ENCODE measurements at places on chromosomes 7 and 10.

- no peak for DNase-seq
Observed at GRCh38 chr7:96189129-96189820, 132.6 kb downstream of the SLC25A13 start.

DNA sequence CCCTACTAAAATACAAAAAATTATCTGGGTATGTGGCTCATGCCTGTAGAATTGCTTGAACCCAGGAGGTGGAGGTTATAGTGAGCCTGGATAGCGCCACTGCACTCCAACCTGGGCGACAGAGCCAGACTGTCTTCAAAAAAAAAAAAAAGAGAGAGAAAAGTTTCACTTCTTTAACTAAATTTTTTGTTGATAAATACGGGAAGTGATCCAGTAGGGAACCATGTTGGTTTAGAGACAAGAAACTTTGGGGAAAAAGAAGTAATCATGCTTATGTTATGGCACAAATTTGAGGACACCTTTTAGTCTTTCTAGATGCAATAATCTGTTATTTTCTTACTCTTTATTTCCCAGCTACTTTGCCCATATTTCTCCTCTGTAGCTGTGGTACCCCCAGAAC lies 309.7 kb downstream of the TYW1 start:
- DNase-seq: no peak

- DNase-seq: no peak
Observed at GRCh38 chr10:4678023-4678950, 147.7 kb upstream of the AKR1E2 start.

DNA sequence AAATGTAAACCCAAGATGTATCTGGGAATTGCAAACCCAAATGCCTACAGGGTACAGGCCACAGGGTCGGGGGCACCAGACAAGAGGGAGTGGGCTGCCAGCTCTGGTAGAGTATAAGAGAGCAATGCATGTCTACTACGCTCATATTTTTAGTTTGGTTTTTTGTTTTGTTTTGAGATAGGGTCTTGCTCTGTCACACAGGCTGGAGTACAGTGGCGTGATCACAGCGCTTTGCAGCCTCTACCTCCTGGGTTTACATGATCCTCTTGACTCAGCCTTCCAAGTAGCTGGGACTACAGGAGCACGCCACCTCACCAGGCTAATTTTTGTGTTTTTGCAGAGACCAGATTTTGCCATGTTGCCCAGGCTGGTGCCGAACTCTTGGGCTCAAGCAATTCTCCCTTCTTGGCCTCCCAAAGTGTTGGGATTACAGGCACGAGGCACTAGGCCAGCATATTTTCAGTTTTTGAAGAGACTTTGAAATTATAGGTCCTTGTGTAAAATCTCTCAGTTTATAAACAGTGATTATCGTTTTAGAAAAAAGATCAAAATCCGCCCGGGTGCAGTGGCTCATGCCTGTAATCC lies 11.1 kb upstream of the IL15RA start:
- peak; percentile 77 for DNase-seq

GRCh38 chr7:91710881-91711280 lies 169.6 kb downstream of the MTERF1 start:
- no peak for DNase-seq

DNA sequence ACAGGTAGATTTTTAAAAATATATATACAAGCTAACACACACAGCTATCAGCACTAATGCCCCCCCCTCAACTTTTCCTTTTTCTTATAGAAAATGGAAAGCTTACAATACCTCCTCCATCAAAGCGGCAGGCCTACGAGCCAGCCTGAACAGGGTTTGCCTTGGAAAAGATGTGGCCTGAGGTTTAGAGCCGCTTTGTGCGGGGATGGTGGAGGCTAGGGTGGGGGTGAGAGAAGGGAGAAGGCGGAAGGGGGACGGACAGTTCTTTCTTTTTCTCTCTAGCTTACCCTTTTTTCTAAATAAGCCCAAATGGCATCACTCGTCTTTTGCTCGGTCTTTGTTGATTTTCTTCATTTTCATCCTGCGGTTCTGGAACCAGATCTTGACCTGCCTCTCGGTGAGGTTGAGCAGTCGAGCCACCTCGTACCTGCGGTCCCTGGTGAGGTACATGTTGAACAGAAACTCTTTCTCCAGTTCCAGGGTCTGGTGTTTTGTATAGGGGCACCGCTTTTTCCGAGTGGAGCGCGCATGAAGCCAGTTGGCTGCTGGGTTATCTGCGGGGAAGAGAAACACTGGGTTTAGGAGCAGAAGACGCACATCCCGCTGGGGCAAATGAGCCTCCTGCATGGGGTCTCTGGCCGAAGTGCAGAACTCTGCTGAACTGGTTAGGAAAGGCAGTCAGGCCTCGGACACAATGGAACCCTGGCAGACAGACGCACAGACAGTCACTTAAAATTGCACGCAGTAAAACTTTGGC lies 1.9 kb downstream of the HOXA9 start:
- no peak for DNase-seq

DNA sequence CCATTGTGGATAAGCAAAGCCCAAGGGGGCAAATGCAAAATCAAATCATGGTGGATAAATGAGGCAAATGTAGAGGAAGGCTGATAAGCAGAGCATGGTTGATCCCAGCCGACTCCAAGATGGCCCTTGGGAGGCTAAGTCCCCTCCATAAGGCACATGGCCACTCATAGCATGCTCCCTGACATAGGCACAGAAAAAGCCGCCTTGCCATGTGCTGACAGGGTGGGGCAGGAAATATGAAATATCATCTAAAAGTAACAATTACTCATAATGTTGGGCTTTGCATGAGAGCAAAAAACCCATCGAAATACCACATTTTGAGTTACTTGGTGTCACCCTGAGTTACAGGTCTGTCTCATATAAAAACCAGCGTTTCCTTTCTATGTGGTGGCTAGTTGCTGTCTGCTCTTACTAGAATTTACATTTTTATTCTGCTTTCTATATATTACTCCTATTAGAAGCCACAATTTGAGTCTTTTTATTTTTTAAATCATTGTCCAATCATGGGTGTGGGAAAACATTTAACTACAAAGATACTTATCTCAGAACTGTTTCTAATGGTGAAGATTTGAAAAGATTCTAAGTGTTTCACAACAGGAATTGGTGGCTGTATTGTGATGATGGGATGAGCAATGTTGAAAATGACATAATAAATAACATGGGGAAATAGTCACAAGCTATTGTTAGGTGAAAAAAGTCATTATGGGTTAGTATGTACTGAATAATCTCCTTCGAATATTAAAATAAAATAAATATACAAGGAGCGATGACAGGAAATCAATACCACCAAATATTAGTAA lies 102.7 kb downstream of the CUBN start:
- no peak for DNase-seq

DNA sequence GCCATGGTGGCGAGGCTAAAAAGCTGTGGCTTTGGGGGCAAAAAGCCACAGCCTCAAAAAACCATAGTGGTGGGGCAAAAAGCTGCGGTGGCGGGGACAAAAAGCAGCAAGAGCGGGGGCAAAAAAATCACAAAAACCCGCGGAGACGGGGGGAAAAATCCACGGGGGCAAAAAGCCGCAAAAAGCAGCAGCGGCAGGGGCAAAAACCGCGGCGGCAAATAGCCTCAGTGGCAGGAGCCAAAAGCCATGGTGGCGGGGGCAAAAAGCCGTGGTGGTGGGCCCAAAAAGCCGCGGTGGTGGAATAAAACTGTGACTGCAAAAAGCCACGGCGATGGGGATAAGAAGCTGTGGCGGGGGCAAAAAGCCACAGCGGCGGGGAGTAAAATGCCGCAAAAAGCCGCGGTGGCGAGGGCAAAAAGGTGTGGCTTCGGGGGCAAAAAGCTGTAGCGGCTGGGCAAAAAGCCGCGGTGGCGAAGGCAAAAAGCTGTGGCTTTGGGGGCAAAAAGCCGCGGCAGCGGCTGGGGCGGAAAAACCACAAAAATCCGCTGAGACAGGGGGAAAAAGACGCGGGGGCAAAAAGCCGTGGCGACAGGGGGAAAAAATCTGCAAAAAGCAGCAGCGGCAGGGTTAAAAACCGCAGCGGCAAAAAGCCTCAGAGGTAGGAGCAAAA lies 526.6 kb downstream of the ZNF33B start:
- DNase-seq: no peak

DNA sequence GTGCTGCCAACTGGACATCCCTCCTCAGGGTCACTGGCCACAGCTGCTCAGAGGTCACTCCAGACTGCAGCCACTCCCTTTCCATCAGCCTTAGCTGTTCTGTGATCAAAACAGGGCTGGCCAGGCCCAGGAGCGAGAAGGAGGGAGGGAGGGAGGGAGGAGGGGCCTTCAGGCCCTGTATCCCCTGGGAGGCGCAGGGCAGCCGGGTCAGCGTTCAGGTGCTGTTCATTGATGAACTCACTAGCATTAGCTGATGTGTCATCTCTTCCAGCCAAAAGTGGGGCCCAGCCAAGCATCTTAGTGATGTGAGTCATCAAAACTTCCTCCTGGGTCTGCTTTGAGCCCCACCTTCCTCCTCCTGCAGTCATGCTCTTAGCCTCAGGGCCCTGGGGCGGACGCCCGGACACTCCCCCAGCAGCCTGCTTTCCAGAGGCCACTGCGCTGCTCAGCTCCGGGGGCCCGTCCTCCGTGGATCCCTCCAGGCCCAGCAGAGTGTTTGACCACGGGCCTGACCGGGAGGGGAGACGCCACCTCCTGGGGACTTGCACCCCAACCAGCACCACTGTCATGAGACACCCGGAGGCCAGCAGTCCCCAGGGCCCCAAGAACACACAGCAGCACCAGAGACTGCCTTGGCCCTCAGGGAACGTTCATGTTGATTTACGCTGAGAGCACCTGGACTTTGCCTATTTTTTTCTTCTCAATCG lies 149.2 kb downstream of the PRKAG2 start:
- DNase-seq: peak; percentile 95

GRCh38 chr7:116788572-116789197 lies 73.7 kb upstream of the CAPZA2 start:
- DNase-seq: no peak

DNA sequence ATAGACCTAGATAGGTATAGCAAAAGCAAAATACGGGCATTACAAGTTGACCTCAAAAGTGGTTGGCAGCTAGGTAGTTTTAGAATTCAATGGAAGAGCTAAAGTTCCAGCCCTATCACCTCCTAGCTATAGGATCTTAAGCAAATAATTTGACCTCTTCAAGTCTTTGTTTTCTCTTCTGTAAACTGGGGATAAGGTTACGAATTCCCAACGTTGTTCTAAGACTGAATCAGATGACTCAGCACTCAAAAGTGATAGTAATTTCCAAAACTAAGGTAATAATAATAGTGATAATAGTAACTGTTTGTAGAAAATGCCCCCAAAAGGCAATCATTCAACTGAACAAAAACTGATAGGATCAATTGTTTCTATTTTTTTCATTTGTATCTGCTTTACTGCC lies 445.2 kb downstream of the KCNMA1 start:
- no peak for DNase-seq

DNA sequence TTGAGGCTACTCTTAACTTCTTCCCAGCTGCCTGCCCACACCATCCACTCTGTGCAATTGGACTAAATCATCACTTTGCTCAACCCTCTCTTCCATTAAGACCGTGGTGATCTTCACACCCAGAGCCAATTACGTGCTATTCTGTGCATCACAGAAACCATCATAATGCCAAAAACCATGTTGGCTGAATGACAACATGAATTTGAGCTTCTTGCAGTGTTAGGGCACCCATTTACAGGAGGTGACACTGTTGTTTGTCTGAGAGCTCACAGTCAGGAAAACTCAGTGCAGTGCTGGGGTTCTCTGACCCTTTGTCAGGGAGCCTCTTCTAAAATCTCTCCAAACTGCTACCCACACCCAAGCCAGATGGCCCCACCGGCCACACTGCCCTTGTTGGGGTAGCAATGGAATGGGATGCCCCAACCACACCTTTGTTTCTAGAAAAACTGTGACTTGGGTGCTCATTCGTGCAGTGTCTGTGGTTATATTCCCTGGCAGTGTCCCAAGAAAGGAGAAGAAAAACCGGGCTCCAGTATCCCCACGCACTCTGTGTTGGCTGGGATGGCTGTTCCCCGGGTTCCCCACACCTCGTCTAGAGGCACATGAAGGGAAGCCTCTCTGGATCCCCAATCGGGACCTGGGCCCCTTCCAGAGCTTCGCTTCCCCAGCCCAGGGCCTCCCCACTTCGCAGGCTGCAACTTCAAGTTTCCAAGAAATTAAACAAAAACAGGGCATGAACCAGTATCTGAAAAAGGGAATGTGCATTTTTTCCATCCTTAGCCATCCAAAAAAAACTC lies 2.0 kb upstream of the TNS3 start:
- no peak for DNase-seq

- DNase-seq: no peak
Observed at GRCh38 chr10:6840766-6841165, 260.7 kb upstream of the PRKCQ start.

DNA sequence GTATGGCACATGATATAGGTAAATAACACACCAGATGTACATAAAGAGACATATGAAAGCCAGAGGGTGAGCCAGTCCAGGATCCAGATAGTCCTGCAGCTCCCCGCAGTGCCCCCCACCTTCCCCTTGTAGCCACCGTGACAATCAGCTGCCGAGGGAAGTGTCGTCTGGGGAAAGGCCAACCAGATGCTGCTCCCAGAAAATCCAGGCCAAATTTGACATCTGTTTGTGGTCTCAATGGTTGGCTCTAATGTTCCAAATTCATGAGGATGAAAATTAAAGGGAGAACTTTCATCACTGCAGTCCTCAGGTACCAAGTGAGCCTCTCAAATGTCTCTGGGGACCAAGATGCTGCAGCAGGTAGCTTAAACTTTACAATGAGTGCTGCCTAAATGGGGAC lies 210.3 kb downstream of the PTEN start:
- DNase-seq: no peak

DNA sequence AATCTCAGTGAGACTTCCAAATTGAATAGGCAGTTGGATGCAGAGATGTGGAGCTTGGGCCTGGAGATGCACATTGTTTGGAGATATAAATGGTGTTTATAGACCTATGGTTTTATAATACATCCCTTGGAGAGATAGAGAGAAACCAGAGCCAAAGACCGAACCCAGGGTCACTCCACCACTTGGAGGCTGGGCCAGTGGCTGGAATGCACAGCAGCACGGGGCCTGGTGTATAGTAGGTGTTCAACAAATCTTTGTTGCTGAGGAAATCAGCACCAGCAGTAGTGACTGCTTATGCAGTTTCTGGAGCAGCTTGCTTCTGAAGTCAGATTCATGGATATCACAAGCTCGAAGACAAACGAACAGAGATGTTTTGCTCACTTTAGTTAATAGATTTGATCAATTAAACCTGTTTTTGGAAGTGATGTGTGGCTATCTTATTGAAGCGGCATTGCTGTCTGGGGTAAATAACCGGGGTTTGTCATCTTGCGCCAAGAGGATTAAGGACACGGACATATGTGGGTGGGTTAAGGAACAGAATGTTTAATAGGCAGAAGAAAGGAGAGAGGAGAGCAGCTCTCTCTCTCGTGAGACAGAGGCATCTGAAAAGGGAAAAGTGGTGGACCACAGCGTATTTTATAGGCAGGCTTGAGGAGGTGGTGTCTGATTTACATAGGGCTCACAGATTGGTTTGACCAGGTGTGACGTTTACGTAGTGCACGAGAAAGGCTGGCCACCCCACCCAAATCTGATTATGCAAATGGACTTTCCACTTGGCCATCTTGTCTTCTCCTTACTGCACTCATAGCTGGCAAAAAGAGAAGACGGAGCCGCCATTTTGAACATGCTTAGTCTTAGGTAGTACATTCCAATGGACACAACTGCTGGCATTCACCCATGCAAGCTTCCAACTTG lies 11.1 kb downstream of the RBP4 start:
- no peak for DNase-seq
